ENCODE measurements at places on chromosomes 1 and 21.

GRCh38 chr1:79845936-79846335, 839.4 kb upstream of the ADGRL4 start:
- no peak for DNase-seq

DNA sequence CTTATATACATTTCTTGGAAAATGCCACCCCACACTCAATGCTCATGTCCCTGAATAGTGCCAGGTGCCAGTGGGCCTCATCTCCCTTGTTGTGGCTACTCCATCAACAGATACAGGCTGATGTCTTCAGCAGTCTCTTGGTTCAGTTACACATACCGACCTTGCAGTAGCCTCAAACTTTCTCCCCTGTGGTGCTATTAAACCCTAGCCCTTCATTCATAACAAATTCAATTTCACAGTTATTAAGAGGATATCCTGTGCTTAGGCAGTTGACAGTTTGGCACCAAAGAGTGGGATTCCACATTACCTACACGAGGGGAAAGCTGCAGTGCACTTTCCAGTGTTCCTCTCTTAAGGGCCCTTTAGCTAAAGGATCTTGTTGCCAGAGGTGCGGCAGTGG, 35.9 kb upstream of the CAMK1G start:
- no peak for DNase-seq

DNA sequence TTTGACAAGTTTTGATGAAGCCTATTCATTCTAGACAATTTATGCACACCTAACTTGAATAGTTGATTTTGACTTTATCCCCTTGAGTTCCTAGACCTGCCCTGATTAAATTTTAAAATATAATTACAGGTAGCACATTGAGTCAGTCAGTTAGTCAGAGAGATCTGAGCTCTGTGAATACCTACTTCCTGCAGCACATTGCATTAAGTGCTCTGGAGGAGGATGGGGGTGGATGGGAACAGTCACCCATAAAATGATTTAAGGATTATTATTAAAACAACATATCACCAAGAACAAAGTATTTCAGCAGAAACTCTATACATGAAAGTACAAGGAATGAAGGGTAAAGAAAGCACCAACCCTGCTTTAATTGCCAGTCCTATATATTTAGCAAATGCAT, 11.8 kb upstream of the RPF1 start:
- DNase-seq, result no peak

DNA sequence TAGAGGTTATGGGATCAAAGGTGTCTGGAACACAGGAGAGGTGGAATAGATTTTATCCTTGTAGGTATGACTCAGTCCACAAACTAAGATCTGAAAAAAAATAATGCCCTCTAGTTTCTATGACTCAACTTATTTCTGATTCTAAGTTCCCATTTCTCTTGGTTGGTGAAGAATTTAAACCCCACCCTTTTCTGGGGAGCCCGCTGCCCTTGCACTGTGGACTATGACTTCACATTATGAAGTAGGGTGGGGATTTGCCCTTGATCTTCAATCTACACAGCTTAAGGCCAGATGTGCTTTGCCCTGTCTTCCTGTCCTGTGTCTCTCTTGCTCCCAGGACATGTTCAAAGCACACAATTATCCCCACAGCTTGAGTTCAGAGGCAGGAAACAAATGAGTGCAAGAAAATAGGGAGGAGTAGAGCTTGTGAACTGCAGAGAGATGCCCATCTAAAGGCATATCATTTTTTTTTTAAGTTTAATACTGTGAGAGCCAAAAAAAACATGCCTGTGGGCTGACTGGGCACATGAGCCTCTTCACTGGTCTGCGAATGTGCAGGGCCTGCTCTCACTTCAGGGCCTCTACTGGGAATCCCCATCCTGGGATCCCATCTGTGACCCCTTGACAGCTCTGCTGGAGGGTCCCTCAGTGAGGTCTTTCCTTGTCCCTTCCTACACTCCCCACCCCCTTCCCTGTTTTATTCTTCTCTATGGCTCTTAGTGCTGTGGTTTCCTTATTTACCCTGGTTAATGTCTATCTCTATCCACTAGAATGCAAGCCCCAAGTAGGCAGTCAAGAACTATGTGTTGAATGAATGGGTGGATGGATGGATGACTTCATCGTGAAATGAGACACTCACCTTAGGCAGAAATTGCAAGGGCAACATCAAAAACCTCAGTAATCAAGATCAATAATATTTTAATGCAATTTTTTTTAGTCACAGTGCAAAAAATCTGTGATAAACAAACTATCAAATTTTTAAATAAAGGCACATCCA, 61.5 kb downstream of the CD58 start:
- DNase-seq, result peak; percentile 41

DNA sequence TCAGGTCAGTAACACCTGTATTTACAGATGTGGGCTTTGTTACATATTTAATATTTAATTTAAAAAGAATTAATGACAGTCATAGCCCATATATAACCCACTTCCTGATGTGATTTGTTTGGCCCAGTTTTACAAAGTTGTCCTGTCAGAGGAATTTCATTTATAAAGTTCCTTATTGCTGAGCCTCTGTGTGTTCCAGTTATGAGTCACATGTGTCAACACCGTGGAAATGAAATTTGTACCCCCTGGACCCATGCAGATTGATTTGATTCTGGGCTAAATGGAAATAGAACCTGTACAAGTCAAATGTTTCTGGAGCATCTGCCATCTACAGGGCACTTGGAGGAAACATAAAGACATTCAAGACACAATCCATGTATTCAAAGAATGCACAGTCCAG, 149.2 kb downstream of the CACNA1E start:
- DNase-seq, result no peak

- no peak for DNase-seq
Observed at GRCh38 chr1:199918196-199918769, 109.2 kb upstream of the NR5A2 start.

GRCh38 chr21:45103971-45104520, 29.7 kb downstream of the ADARB1 start:
- DNase-seq, result no peak

DNA sequence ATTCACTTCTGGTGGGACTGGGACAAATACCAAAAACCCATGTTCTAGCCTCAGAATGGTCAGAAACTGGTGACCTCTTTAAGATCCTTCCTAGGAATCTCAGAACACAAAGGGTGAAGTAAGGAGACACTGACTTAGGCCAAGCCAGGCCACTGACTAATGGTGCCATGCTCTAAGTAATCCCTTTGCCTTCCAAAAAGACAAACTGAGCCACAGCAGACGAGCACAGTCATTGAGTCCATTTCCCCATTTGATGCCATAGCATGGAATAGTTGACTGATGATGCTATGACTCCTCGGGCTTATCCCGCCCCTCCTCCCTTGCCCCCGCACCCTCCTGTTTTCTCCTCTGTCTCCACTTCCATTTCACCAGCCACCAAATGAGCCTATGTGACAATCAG, 145.8 kb upstream of the ZNF648 start:
- DNase-seq, result no peak

DNA sequence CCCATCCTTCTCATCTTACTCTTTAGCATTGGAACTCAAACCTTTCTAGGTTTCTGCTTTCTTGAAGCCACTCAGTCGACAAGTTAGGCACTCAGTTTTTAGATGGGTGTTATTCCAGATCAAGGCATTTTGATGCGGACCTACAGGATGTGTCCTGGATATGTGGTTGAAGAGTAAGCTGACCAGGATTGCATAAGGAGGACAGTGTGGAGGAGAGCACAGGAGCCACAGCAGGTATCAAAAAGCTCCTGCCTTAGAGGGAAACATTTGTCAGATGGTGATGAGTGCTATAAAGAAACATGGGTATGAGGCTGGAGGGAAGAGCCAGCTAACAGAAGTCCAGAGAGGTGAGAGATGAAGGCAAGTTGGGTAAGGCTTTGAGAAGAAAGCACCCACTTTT, 33.9 kb upstream of the OPRD1 start:
- no peak for DNase-seq

DNA sequence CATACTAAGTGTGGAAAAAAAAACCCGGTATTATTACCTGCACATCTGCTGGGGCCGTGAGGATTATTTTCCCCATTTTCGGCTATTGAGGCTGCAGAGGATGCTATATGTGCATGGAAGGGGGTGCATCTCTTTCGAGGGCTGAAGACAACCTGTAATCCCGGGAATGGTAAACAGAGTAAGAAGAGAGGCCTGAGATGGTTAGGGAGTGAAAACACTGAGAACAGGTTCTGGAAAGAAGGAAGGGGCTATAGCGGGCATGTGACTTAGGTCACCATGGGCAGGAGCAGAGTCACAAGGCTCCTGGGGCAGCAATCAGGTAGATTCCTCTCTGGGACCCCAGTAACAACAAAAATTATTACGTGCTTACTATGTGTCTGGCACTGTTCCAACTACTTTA, 299.1 kb downstream of the RRAGC start:
- DNase-seq, result no peak

DNA sequence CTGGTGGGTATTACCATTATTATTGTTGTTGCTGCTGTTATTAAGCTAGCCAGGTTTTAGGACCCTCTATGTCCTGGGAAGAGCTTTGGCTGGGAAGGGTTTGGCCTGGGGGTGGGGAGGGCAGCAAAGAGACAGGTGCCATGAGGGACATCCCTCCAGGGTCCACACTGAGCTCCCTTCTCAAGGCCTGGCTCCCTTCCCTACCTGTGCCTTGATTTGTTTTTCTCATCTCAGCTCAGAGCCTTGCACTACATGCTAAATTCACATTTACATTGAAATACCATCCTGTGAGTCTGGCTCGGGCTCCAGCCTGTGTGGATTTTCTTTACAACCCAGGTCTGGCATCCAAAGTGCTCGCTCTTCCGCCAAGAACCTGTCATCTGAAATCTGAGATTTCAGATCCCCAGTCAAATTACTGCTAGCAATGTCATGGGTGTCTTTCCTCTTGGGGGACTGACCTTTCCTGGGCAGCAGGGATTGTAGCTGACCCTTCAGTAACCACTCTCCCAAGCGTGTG, 536.3 kb downstream of the PTPRU start:
- DNase-seq, result no peak

- no peak for DNase-seq
Observed at GRCh38 chr1:101181930-101182329, 54.9 kb upstream of the S1PR1 start.

DNA sequence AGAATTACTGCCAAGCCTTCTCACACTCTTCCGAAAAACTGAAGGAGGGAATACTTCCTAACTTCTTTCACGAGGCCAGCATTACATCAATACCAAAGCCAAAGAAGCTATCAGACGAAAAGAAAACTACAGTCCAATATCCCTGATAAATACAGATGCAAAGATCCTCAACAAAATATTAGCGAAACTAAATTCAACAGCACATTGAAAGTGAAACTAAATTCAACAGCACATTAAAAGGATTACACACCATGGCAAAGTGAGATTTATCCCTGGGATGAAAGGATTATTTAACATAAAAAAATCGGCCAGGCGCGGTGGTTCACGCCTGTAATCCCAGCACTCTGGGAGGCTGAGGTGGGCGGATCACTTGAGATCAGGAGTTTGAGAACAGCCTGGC, 176.8 kb downstream of the FAF1 start:
- no peak for DNase-seq

GRCh38 chr1:221328371-221328770, 413.5 kb downstream of the DUSP10 start:
- DNase-seq, result no peak

- no peak for DNase-seq
Observed at GRCh38 chr1:20197329-20197791, 11.0 kb upstream of the PLA2G2C start.

GRCh38 chr1:3347257-3348020, 107.0 kb upstream of the ARHGEF16 start:
- DNase-seq, result no peak

GRCh38 chr1:45038661-45039364, 26.8 kb downstream of the UROD start:
- DNase-seq, result no peak

DNA sequence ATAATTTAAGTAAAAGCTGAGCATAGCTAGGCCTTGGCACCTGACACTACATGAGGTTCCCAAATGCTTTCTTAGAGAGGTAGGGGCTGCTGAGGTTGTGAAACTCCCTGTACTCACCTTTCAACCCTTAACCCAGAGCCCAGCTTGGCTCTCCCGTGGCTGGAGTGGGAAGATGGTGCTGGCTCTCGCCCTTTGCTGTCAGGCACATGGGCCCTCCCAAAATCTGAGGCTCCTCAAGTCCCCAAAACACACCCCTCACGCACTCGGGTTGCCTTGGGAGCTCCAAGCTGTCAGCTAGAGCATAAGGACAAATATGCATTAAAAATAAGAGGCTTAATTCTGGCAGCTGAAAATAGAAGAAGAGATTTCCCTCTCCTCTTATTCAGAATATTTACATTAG, 46.7 kb upstream of the PLPPR4 start:
- no peak for DNase-seq

DNA sequence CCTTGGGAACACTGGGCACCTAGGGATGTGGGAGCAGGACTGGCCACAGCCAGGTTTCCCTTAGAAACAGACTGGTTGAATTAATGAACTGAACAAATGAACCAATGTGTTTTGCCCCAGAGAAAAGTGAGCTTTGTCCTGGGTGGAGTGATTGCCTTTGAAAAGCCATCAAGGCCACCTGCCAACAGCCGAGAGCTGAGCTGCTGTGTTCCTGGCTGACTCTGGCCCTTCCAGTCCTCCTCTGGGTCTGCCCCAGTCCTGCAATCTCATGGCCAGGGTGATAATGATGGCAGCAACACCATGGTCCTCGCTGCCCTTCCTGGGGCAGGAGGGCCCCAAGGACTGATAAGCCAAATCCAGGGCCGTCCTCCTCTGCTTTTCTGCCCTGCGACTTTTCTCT, 18.2 kb upstream of the GJA9 start:
- DNase-seq, result no peak

Measured in stimulated activated CD8-positive, alpha-beta memory T cell treated with anti-CD3 and anti-CD28 coated beads, Interleukin-7, amount 100 ng/mL, for 4 hours (primary cell).